Neural crest cell (in vitro differentiated cells): ENCODE measurements at places on chromosomes 12 and 14.

- peak; percentile 59 for DNase-seq
Observed at GRCh38 chr14:74501135-74501614, 7.6 kb downstream of the ISCA2 start.

- no peak for DNase-seq
Observed at GRCh38 chr14:53929871-53930715, 26.5 kb downstream of the BMP4 start.

GRCh38 chr14:90611936-90612335 lies 204.3 kb downstream of the TTC7B start:
- DNase-seq: no peak

GRCh38 chr12:106058256-106059182 lies 80.2 kb downstream of the NUAK1 start:
- no peak for DNase-seq

- DNase-seq: no peak
Observed at GRCh38 chr12:5908251-5908650, 36.8 kb downstream of the ANO2 start.

GRCh38 chr12:3311027-3311402 lies 180.0 kb upstream of the PRMT8 start:
- DNase-seq: no peak

- no peak for DNase-seq
Observed at GRCh38 chr12:85920324-85920947, 46.3 kb downstream of the NTS start.

DNA sequence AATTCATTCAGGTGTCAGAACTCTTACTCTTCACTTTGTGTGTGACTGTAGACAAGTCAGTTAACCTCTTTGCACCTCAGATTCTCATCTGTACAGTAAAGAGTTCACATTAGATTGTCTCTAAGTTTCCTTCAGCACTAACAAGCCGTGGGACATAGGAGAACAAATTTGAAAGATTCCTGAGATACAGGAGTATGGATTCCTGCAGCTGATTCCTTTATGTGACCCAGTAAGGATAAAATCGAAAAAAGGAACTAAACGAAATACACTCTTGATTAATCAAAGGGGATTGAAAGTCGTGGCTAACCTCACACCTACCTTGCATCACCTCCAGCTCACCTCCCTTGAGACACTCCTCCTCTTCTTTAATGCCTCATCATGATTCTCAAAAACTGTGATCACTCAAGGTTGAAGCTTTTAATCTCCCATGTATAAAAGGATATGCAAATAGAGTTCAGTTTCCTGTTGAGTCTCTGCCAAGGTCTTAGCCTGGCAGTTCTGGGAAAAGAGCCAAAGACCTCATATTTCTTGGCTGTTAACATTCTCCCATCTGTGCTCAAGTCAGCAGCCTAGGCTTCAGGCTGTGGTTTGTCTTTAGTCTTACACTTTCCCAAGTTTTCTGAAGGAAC lies 156.6 kb downstream of the DAD1 start:
- DNase-seq: no peak

DNA sequence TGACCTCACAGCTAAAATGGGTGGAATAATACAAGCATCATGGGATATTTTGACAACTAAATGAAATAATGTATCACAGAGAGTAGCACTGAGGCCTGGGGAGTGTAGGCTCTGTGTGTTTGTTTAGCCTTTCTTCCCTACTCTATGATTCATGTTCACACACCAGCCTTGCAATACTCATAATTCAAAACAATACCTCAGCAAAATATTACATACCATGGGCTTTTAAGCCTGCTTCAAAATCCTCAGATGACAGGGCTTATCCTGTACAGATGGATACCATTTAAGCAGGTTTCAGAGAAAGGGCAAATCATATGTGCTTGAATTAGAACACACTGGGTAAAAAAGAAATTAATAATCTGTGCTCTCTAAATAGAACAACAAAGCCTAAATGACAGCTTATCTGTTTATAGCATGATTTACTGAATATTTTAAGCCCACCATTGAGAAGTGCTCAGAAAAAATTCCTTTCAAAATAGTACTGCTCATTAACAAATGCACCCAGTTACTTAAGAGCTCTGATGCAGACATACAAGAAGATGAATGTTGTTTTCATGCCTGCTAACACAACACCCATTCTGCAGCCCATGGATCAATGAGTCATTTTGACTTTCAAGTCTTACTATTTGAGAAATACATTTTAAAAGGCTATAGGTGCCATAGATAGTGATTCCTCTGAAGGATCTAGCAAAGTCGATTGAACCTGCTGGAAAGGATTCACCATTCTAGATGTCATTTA lies 84.9 kb upstream of the ADAMTS20 start:
- DNase-seq: no peak

DNA sequence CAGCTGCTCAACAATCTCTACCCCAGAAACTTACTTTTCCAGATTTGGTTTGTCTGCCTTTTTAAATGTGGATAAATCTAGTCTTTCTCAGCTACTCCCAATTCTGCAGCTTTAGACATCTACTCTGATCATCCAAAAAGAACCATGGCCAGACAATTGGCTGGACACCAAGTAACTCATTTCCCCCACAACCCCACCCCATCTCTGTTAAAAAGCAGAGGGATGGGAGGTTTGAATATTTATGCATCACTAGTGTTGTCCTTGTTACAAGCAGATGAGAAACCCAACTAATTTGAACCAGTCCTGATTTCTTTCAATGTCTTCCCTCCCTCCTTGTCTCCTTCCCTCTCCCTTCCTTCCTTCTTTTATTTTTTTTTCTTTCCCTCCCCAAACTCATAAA lies 391.9 kb downstream of the GALC start:
- no peak for DNase-seq

GRCh38 chr14:90759370-90760077 lies 56.7 kb downstream of the TTC7B start:
- no peak for DNase-seq

DNA sequence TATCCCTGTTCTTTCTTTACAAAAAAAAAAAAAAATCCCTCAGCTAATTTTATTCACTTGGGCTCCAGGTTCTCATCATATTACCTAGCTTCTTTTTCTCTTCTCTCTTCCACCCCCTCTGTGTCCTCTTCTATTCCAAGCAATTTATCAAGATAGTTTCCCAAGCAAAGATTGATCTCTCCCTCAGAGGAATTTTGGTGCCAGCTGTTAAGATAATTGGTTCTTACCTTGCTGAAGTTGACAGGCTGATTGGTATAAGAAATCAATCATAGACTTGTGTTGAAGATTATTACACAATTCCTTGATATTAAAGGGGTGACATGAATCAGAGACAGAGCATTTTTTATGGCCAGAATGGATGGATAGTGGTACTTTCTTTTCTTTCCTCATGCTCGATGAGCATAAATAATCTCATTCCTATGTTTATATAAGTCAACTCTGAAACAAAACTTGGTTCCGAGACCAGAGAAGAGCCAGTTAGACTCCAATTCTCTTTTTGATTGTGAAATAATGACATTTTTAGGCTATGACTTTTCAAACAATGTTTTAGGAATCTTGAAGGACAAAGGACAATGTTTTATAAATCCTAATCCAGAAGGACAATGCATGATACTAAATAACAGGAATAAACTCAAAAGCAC lies 264.1 kb upstream of the PRKD1 start:
- no peak for DNase-seq

GRCh38 chr12:123532019-123532418 lies 1.5 kb downstream of the RILPL1 start:
- no peak for DNase-seq

DNA sequence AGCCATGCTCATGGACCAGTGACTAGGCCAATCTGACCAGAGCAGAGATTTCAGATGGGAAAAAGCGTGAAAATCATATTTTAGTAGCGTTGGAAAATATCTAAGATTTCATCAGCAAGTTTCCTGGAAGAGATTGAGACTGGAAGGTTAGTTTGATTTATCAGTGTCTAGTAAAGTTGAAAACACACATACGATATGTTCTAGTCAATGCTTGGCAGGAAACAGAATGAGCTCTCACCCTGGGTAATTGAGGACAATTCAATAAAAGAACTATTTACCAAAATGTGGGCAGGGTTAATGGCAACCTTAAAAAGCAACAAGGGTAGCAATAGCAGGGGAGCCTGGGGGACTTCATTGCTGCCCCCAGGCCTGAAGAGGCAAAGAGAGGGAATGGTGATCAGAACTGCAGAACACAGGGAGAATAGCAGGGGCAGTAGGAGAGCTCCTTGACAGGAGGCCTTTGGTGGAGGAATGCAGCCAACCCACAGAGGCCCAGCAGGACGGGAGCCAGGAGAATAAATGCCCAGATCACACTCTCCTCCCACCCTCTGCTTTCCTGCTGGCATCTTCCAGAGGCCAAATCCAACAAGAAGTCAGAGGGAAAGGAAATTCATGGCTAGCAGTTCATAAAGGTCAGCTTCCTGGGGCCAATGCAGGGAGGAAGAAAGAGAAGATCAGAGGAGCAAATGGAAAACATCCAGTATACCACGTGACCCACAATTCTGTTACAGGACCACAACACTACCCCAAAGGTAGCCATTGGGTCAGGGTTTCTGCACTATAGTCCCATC lies 27.6 kb upstream of the LRP6 start:
- no peak for DNase-seq

DNA sequence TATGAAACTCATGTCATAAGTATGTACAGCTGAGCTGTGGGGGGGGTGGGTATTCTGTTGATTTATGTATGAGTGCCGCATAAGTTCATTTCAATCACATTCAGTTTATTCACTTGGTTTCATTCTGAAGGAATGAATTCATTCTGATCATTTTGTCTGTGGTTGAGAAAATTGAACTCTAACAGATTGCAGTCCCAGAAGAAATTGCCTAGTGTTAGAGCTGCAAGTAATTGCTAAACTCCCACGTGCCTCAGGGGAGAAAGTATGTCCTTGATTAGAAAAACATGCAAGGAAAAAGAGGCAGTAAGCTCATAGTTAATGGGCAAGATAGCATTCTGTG lies 442.4 kb upstream of the MGAT4C start:
- DNase-seq: no peak

GRCh38 chr12:100926669-100927248 lies 132.2 kb downstream of the ANO4 start:
- peak; percentile 6 for DNase-seq

- no peak for DNase-seq
Observed at GRCh38 chr12:4322726-4323125, 1.7 kb downstream of the TIGAR start.

DNA sequence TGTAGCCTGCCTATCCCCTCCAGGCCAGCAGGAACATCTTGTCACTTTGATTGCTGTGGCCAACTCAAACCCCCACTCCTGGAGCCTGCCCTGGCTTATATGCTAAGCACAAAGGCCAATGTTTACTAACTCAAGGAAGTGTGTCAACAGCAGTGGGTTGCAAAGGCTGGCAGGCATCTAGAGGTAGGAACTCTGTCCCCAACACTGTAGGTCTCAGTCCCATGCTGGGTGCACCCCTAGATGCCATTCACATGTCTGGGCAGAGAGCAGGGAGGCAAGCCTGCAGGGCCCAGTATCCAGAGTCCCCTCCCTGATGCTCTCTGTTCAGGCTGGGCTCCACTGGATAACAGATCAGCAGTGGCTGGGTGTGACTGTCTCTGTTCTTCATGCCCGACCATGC lies 1.6 kb upstream of the HPD start:
- no peak for DNase-seq

DNA sequence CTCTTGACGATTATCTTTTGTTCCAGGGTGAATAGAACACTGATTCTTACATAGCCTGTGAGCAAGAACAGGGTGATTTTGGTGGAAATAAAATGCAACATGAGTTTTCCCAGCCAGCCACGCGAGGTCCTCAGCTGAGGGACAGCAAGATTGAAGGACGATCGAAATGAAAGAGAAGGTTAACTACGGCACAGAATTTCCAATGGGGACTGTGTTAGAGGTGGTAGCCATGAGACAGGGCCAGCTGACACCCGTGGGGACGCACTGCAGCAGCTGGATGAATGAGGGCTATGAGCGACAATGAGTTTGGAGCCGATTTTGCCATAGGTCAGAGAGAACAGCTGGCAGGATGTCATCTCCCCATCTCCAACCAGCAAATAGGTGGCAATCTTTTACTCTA lies 243.4 kb upstream of the PELI2 start:
- no peak for DNase-seq

DNA sequence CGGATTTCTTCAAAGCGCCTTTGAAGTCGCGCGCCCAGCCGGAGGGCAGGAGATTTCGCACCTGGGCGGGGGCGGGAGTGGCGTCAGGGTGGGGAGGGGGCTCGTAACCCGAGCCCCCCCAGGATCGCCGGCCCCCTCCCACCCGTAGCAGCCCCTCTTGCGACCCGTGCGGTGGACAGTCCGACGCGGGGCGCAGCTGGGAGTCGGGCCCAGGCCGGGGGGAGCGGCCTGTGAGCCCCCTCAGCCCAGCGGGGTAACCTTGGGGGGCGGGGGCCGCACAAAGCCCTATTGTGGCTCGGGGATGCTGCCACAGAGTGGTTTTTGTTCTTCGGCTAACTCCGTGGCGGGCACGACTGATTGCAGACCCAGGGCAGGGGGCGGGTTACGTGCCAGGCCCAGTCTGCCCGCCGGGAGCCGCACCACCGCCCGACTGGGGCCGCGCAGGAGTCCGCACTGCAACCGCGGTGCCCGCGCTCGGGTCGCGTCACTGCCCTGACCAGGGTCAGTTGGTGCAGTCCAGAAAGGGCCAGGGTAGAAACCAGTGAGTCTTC lies 4.2 kb upstream of the AAAS start:
- peak; percentile 44 for DNase-seq

DNA sequence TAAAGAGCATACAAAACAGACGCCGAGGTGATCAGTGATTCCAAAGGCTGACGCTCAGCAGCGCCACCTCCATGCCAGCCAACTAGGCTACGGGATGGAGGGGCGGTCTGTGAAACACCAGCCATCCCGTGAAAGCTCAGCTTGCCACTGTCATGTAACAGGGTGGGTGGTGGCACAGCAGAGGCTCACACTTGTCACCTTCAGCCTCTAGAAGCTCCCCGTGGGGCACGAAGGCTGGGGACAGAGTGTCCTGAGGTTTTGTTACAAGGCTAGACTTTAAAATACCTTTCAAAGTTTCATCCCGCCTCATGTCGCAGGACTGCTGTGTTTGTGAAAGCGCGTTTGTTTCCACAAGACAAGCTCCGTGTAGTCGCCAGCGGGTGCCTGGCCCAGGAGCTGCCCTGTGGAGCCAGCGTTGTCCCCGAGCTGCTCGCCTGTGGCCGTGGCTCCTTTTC lies 20.7 kb downstream of the XRCC3 start:
- DNase-seq: no peak

- no peak for DNase-seq
Observed at GRCh38 chr12:32860192-32860591, 36.4 kb downstream of the PKP2 start.

DNA sequence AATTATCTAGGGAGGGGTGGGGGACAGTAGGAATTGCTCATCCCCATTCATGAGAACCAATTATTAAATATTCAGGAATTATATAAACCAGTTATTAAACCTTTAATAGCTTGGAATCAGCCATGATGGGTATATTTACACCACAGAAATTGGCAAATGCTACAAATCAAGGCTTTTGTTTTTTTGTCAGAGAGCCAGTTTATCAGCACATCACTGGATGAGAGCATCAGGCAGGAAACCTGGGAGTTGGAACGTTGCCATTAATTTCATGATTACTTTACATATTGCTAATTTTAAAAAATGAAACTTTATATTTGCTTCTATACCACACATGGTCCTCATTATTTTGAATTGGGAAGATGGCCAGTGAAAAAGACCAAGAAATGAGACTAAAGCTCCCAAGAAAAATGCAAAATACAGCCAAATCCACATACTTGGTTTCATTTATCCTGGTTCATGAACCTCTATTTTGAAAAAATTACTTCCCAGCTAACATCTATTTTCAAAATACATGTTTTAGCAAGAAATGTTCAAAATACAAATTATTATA lies 48.4 kb downstream of the ATL1 start:
- no peak for DNase-seq

- peak; percentile 41 for DNase-seq
Observed at GRCh38 chr12:120358412-120359100, 10.4 kb downstream of the MSI1 start.

GRCh38 chr14:91636604-91637003 lies 95.3 kb downstream of the CATSPERB start:
- DNase-seq: no peak
